ENCODE measurements at places on chromosomes 13 and 19.

DNA sequence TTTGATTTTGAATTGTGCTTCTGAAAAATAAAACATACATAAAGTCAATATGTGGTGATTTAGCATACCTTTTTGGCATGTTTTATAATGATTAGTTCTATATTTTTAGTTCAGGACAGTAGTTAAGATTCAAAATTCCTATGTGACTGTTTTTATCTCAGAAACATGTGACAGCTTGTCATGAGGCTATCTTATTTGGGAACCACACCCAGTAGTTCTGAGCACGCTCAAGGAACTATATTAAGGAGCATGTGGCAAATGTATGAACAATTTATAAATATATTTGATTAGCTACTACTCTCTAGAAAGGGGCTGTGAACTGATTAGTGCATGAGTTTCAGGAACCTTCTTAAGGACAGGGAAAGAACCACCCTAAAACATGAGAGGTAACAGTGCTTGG, 38.8 kb downstream of the FGF9 start:
- DNase-seq, result no peak

GRCh38 chr19:2014731-2015607, 545 bp downstream of the BTBD2 start:
- peak; percentile 19 for DNase-seq

DNA sequence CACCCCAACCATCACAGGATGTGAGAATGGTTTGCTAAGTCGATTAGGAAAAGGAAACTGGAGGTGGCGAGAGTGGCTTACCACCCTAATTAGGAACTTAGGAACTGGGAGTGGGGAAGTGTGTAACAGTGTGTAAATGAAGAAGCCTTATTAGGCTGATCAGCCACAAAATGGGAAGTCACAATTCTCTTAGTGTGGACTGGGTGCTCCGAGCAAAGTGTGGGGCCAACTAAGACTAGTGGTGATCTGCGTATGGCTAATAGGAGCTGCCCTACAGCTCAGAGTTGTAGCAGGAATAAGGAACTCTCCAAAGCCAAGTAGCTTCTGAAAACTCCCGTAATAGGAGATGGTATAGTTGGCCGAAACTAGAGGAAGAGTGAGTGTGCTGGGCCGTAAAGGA, 7.6 kb downstream of the SIGLEC11 start:
- no peak for DNase-seq

- no peak for DNase-seq
Measured at GRCh38 chr13:25616674-25617073, 244.9 kb downstream of the ATP8A2 start.

DNA sequence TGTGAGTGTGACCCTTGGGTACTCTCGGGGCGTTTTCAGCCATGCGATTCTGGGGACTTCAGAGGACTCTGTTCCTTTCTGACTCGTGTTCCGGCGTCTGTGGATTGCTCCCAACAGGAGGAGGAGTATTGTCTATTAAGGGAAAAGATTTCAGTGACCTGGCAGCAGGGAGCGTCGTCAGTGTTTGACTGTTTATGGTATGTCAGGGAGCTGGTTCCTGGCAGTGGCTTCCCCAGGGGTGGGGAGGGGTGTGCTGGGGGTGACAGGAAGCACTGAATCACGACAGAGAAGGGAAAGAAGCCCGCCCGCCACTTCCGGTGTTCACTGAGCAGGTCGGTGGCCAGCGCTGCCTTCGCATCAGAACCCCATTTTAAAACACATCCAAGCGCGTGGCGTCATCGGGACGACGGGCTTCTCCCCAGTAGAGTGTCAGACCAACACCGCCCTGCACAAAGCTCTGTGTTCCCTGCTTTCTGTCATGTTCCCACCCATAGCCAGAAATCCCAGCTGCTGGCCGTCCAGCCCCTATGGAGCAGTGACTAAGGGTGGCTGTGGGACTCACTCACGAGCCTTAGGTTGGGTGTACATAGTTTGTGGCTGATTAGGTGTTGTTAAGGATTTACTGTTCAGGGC, 33.8 kb downstream of the COL4A2 start:
- peak; percentile 58 for DNase-seq

DNA sequence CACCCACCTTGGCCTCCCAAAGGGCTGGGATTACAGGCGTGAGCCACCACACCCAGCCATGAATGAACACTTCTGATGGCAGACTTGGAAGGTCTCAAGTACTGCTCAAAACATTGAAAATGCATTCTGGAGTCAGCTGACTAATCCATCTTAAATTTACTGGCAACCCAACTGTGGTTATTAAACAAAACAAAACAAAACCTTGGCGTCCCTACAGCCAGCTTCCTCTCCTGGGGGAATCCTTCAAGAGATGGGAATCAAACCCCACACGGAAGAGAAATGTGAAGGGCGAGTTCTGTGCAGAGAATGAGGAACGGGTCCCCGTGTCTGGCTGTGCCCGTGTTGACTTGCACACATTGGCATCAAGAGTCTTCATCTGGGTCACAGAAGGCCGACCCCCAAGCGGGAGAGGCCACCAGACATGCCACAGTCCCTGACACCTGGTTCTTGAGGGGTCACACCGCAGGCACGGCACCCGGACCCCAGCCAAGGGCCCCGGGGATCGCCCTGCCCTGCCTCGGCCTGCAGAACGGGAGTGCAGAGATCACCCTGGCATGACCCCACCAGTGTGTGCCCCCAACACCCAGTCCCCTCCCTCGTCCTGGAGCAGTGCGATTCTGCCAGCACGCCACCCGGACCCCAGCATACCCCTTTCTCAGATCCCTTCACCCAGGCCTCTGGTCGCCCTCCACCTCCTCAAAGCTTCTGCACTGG, 3.2 kb downstream of the MAP2K2 start:
- DNase-seq, result no peak

DNA sequence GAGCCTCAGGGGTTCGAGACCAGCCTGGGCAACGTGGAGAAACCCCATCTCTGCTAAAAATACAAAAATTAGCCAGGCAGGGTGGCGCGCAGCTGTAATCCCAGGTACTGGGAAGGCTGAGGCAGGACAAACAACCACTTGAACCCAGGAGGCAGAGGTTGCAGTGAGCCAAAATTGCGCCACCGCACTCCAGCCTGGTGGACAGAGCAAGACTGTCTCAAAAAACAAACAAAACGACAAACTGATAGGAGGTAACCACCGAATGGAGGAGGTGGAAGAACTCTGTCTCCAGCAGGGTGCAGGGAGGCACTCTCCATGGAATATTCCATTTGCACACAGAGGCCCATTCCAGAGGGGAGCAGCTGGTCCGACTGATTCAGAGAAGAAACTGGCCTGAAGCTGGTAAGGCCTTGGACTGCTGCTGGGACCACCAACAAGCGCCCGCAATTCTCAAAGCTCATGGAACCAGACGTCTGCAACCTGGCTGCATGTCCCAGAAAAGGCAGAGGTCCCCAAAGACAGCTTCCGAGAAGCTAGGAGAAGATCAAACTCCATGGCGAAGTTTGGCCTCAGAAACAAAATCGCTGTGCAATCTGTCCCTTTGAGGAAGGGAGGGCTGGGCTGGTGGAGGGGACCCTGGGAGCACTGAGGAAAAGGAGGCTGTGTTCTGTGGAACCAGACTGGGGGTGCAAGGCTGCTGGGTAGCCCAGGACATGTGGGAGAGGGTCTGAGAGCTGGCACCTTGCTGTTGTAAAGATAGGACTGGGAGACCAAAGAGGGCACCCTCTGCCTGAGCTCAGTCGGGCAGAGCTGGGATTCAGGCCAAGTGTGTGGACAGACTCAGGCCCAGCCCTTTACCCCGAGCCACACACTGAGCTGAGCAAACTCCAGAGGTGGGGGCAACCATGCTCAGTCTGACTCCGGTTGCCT, 35.2 kb downstream of the SLC25A42 start:
- no peak for DNase-seq

DNA sequence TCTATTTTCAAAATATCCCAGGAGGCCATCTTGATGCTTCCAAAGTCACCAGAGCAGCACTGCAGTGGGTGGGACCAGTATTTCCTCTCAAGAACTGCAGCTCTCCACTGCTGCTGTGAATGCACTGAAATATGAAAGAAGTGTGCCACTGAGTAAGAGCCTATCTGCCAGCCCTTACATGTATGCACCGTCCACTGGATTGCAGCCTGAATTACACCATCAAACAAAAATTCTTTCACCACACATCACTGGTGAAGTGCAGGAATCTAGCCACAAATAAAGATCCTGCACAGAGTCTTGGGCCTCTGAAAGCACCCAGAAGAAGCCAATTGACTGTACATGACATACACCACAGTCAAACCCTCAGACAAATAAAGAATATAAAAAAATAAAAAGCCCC, 249.0 kb downstream of the LHFPL6 start:
- DNase-seq, result no peak

- no peak for DNase-seq
Measured at GRCh38 chr13:101555610-101556009, 103.1 kb downstream of the ITGBL1 start.

DNA sequence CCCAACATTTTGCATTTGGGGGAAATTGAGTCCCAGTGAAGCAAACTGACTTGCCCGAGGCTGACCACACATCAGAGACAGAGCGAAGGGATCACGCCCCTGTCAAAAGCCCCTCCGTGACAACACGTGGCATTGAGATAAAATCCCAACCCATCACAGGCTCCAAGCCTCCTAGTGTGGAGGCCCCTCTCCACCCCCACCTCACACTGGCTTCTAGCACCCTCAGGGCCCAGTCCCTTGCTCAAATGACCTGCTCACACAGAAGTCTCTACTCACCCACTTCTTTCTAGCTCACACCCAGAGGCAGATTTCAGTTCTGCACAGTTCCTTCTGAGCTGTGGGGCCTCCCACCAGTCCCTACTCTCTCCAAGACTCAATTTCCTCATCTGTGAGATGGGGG, 10.3 kb downstream of the HPN start:
- DNase-seq, result no peak

DNA sequence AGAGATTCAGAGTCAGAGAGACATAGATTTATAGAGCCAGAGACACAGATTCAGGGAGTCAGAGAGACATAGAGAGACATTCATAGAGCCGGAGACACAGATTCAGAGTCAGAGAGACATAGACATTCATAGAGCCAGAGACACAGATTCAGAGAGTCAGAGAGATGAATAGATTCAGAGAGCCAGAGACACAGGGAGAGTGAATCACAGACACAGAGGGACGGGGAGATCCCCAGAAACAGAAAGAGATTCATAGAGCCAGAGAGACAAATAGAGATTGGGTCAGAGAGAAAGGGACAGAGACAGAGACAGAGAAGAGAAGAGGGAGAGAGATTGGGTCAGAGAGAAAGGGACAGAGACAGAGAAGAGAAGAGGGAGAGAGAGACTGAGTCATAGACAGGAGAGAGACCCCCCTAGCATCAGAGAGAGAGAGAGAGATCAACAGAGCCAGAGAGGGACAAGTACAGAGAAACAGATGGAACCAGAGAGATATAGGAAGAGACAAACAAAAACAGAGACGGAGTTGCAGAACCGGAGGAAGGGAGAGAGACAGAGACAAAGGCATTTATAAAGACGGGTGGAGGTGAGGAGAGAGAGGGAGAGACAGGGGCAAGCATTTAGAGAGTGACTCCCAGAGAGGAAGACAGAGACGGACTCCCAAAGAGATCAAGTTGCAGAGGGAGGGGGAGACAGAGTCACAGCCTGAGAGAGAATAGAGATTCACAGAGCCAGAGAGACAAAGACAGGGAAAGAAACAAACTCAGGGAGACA, 1.1 kb upstream of the PRKCG start:
- DNase-seq, result no peak

DNA sequence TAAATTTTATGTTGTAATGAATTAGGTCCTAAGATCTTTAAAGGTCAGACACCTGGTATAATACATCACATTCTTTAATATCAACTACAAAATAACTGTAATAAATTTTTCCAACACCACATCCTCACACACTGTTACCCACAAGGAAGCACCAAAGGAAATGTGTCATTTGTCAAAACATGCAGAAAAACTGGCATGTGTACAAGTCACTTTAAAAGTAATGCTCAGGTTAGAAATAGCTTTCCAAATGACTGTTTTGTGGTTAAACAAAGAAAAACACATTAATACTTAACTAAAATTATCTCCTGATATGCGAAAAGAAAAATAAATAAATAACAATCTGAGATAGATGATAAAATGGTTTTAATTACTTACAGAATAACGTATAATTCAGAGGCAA, 74.7 kb downstream of the MZT1 start:
- no peak for DNase-seq

- DNase-seq, result no peak
Measured at GRCh38 chr13:37475966-37476365, 122.6 kb downstream of the POSTN start.

GRCh38 chr13:95403349-95404140, 102.3 kb upstream of the ABCC4 start:
- DNase-seq, result no peak

- peak; percentile 59 for DNase-seq
Measured at GRCh38 chr19:9793071-9793591, 24.6 kb upstream of the ZNF846 start.

DNA sequence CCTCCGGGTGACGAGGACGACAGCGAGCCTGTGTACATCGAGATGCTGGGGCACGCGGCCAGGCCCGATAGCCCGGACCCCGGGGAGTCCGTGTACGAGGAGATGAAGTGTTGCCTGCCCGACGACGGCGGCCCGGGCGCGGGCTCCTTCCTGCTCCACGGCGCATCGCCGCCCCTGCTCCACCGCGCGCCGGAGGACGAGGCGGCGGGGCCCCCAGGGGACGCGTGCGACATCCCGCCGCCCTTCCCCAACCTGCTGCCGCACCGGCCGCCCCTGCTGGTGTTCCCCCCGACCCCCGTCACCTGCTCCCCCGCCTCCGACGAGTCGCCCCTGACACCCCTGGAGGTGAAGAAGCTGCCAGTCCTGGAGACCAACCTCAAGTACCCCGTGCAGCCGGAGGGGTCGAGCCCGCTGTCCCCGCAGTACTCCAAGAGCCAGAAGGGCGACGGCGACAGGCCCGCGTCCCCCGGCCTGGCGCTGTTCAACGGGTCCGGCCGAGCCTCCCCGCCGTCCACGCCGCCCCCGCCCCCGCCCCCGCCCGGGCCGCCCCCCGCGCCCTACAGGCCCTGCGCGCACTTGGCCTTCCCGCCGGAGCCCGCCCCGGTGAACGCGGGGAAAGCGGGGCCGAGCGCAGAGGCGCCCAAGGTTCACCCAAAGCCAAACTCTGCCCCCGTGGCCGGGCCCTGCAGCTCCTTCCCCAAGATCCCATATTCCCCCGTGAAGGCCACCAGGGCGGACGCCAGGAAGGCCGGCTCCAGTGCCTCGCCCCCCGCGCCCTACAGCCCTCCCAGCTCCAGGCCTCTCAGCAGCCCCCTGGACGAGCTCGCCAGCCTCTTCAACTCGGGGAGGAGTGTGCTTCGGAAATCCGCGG, 511.3 kb downstream of the MYO16 start:
- DNase-seq, result no peak

Measured in activated T-cell treated with anti-CD3 and anti-CD28 coated beads for 48 hours (primary cell).